ENCODE measurements at places on chromosomes 3 and 15. TPM values are rescaled to one million over a fixed set of nuclear protein-coding genes. Genes with fewer than 3 reads are reported as not detected.
A peak's percentile ranks its signal among the peaks of the same experiment; 100 is the strongest.

PROS1 gene
- total RNA-seq, result 19.9 TPM

ARGFX gene
- total RNA-seq, result not detected

TMEM158 gene
- total RNA-seq, result 11.8 TPM

TNFAIP8L3 gene
- 11.6 TPM for total RNA-seq

MUSTN1 gene
- total RNA-seq, result 4.4 TPM

- peak; percentile 78 for DNase-seq
- peaks cover 27% of the 10 kb centered on the region for H3K4me1 ChIP-seq
- peak overlapping the region; percentile 94 for H3K27ac ChIP-seq
- H3K4me3 ChIP-seq, result peak overlapping the region; percentile 96
These were observed 880 bp downstream of the NISCH start for GRCh38 chr3:52456169-52456799.

GRCh38 chr3:13683288-13683687 is 134.4 kb downstream of the FBLN2 start:
- no peak for DNase-seq
- H3K27me3 ChIP-seq, result peaks cover 12% of the 10 kb centered on the region
- H3K27ac ChIP-seq, result no peak overlapping the region
- no peaks in the 10 kb centered on the region for H3K36me3 ChIP-seq
- H3K4me3 ChIP-seq, result no peak overlapping the region

- no peaks in the 10 kb centered on the region for H3K27me3 ChIP-seq
- H3K27ac ChIP-seq, result no peak overlapping the region
- H3K4me3 ChIP-seq, result no peak overlapping the region
- H3K4me1 ChIP-seq, result no peaks in the 10 kb centered on the region
- no peaks in the 10 kb centered on the region for H3K36me3 ChIP-seq
- no peak for DNase-seq
These were observed 627.1 kb downstream of the ROBO1 start for GRCh38 chr3:79140708-79141107.

GRCh38 chr3:112353365-112353764 is 20.4 kb downstream of the CD200 start:
- H3K36me3 ChIP-seq, result no peaks in the 10 kb centered on the region
- no peak overlapping the region for H3K4me3 ChIP-seq
- DNase-seq, result no peak
- no peak overlapping the region for H3K27ac ChIP-seq
- H3K4me1 ChIP-seq, result no peaks in the 10 kb centered on the region

GRCh38 chr3:161939918-161940620 is 443.5 kb downstream of the OTOL1 start:
- H3K27ac ChIP-seq, result peak overlapping the region; percentile 40
- peak overlapping the region; percentile 11 for H3K4me3 ChIP-seq
- peaks cover 31% of the 10 kb centered on the region for H3K4me1 ChIP-seq
- H3K36me3 ChIP-seq, result no peaks in the 10 kb centered on the region
- no peak for DNase-seq

- no peaks in the 10 kb centered on the region for H3K36me3 ChIP-seq
- no peaks in the 10 kb centered on the region for H3K4me1 ChIP-seq
- H3K27me3 ChIP-seq, result no peaks in the 10 kb centered on the region
- no peak overlapping the region for H3K27ac ChIP-seq
- no peak for DNase-seq
These were observed 38.1 kb downstream of the PLSCR2 start for GRCh38 chr3:146431240-146431639.

- H3K27me3 ChIP-seq, result no peaks in the 10 kb centered on the region
- no peak for DNase-seq
- no peaks in the 10 kb centered on the region for H3K4me1 ChIP-seq
- H3K4me3 ChIP-seq, result no peak overlapping the region
- no peaks in the 10 kb centered on the region for H3K36me3 ChIP-seq
- no peak overlapping the region for H3K27ac ChIP-seq
These were observed 138.4 kb downstream of the ATG7 start for GRCh38 chr3:11410564-11410963.

GRCh38 chr3:45742461-45743089 is 53.4 kb downstream of the SACM1L start:
- no peaks in the 10 kb centered on the region for H3K27me3 ChIP-seq
- no peak overlapping the region for H3K27ac ChIP-seq

- H3K27ac ChIP-seq, result no peak overlapping the region
- no peaks in the 10 kb centered on the region for H3K27me3 ChIP-seq
- H3K36me3 ChIP-seq, result no peaks in the 10 kb centered on the region
- H3K4me3 ChIP-seq, result no peak overlapping the region
- DNase-seq, result no peak
These were observed 4.2 kb upstream of the CCR2 start for GRCh38 chr3:46349484-46350261.

GRCh38 chr3:20054549-20054987 is 14.3 kb downstream of the KAT2B start:
- no peaks in the 10 kb centered on the region for H3K4me1 ChIP-seq
- H3K27ac ChIP-seq, result no peak overlapping the region

DNA sequence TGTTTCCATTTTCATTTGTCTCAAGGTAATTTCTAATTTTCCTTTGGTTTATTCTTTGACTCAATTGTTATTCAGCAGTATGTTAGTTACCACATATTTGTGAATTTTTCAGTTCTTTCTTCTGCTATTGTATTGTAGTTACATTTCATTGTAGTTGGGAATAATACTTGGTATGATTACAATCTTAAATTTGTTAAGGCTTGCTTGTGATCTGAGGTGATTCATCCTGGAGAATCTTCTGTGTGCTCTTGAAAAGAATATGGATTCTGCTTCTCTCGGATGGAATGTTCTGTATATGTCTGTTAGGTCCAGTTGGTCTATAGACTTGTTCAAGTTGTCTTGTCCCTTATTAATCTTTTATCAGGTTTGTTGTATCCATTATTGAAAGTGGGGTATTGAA is 63.4 kb upstream of the VEPH1 start:
- no peak overlapping the region for H3K27ac ChIP-seq
- H3K4me3 ChIP-seq, result no peak overlapping the region
- H3K27me3 ChIP-seq, result no peaks in the 10 kb centered on the region
- no peaks in the 10 kb centered on the region for H3K4me1 ChIP-seq
- no peaks in the 10 kb centered on the region for H3K36me3 ChIP-seq

DNA sequence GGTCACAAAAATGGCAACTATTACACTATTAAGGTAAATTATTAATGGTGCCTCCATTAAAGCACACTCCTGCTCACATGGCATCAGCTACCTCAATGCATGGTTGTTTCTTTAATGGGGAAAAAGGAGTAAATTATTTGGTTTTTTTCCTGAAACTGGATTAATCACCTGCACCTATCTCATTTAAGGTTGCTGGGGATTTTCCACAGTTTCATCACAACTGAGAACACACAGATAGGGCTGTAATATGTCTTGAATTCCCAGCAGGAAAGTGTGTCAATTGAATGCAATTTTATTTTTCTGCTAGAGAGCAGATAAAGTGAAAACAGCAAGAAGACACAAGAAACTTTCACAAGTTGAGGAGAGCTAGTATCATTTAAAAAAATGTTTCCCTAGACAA is 36.4 kb downstream of the RFTN1 start:
- peaks cover 7% of the 10 kb centered on the region for H3K4me1 ChIP-seq
- no peaks in the 10 kb centered on the region for H3K27me3 ChIP-seq
- no peak overlapping the region for H3K27ac ChIP-seq
- H3K4me3 ChIP-seq, result no peak overlapping the region
- no peak for DNase-seq
- H3K36me3 ChIP-seq, result no peaks in the 10 kb centered on the region

All from sigmoid colon (tissue), 7 donors.